ENCODE measurements at places on chromosomes 4 and X. TPM values are rescaled to one million over a fixed set of nuclear protein-coding genes. Genes with fewer than 3 reads are reported as not detected.

The DLG3 gene
- 11.6 TPM for total RNA-seq

The NRK gene
- total RNA-seq = not detected

The ZNF157 gene
- 0.24 TPM for total RNA-seq

The TCEAL7 gene
- total RNA-seq = 4.0 TPM

The PDZD4 gene
- total RNA-seq = not detected

The PAGE2B gene
- not detected for total RNA-seq

The SH3TC1 gene
- 55.2 TPM for total RNA-seq

The TRIM61 gene
- under 0.01 TPM for total RNA-seq

The GNRHR gene
- total RNA-seq = not detected

The SASH3 gene
- not detected for total RNA-seq

The INTS12 gene
- 16.9 TPM for total RNA-seq

The FOXO4 gene
- 3.6 TPM for total RNA-seq

The NR3C2 gene
- total RNA-seq = 0.64 TPM

The SPANXC gene
- not detected for total RNA-seq

The REELD1 gene
- not detected for total RNA-seq

The PPBP gene
- total RNA-seq = 0.24 TPM

The IRAK1 gene
- total RNA-seq = 113 TPM

The KIAA1210 gene
- total RNA-seq = not detected

The LARP1B gene
- total RNA-seq = 33.7 TPM

The SSX4 gene
- not detected for total RNA-seq

The DCAF8L1 gene
- not detected for total RNA-seq

The SUPT20HL1 gene
- not detected for total RNA-seq

The ZNF275 gene
- total RNA-seq = 5.1 TPM

The UGT2B11 gene
- not detected for total RNA-seq

The NR0B1 gene
- not detected for total RNA-seq

The IL1RAPL2 gene
- under 0.01 TPM for total RNA-seq

The GAGE13 gene
- total RNA-seq = not detected

The UBL4A gene
- total RNA-seq = 82.7 TPM

The WDR1 gene
- total RNA-seq = 112 TPM

The FSTL5 gene
- total RNA-seq = not detected

The SPANXB1 gene
- total RNA-seq = not detected

The IL2 gene
- not detected for total RNA-seq

The NPY1R gene
- 0.96 TPM for total RNA-seq

The CT45A1 gene
- total RNA-seq = not detected

The NAA11 gene
- total RNA-seq = not detected

The ERAS gene
- not detected for total RNA-seq

The JADE3 gene
- 6.7 TPM for total RNA-seq

Measured in tracheal epithelial cell (primary cell).